ENCODE measurements at places on chromosomes 2 and 18. TPM values are rescaled to one million over a fixed set of nuclear protein-coding genes. Genes with fewer than 3 reads are reported as not detected.

- no peak for DNase-seq
These were observed 51.0 kb downstream of the MOGAT1 start for GRCh38 chr2:222722327-222722946.

Gene GALNT13
- total RNA-seq = 0.05 TPM

Gene RAB27B
- 9.9 TPM for total RNA-seq

DNA sequence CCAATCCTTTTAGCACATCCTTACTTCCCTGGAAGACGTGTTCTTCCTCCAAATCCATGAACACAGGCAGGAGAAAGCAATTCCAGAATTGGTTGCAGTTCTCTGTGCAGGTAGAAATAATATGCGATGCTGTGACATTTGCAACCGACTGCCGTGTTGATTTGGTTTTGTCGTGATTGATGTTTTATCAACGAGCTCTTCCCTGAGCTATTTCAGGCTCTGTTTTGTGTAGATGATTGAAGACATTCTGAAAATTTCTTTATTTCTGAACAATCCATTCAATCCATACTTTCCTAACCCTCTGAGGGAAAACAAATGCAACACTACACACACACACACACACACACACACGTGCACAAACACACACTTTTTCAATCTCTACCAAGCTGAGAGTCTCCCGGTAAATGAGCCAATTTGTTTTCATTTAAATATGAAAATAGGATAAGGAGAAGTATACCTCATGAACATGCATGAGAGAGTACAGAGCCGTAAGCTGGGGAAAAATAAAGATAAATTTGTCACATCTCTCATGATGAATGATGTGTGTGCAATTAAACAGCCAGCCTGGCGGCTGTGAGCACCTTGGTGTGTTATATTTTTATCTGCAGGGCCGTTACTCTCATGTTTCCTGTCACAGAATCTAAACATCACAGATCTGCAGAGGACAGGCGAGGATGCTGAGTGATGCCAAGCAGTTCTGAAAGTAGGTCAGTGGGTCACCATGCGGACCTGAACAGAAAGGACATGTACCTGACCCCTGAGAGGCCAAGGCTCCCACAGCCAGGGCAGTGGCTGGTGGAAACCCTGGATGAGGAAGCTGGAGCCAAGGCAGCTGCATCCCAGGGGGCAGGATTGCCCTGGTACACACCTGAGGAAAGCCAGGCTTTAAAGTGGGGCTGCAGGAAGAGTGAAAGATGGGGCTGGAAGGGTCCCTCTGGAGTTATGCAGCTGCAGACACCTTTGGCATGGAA, 64.8 kb downstream of the PDCL3 start:
- DNase-seq = no peak

DNA sequence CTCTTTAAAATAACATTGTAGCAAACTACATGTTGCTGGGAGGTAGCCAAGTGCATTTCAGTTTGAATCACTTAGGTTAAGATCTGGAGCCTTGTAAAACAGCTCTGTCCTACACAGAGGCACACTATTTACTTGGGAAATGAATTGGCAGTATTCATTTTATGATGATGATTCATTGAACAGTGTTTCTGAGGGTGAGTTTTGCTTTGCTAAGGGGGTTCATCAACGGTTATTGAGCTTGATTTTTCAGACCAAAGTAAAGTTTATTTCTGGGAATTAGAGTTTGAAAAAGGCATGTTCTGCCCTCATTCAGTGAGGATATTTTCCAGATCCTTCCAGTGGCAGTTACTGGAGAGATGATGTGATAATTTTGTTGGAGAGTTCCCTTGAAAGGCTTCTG, 55.6 kb downstream of the CCDC85A start:
- peak; percentile 37 for DNase-seq

All from A172 (cell line).